ENCODE measurements at places on chromosomes 5 and 9.

- no peak for DNase-seq
Observed at GRCh38 chr9:34983209-34983608, 6.3 kb upstream of the DNAJB5 start.

- no peak for DNase-seq
Observed at GRCh38 chr5:173522518-173522917, 93.9 kb downstream of the BOD1 start.

GRCh38 chr5:107618242-107618641, 52.5 kb downstream of the EFNA5 start:
- DNase-seq: no peak

GRCh38 chr9:20043035-20043434, 254.2 kb upstream of the SLC24A2 start:
- no peak for DNase-seq

- DNase-seq: no peak
Observed at GRCh38 chr9:8649160-8649559, 849.6 kb upstream of the DMAC1 start.

- no peak for DNase-seq
Observed at GRCh38 chr9:127308652-127309434, 44.3 kb downstream of the GARNL3 start.

DNA sequence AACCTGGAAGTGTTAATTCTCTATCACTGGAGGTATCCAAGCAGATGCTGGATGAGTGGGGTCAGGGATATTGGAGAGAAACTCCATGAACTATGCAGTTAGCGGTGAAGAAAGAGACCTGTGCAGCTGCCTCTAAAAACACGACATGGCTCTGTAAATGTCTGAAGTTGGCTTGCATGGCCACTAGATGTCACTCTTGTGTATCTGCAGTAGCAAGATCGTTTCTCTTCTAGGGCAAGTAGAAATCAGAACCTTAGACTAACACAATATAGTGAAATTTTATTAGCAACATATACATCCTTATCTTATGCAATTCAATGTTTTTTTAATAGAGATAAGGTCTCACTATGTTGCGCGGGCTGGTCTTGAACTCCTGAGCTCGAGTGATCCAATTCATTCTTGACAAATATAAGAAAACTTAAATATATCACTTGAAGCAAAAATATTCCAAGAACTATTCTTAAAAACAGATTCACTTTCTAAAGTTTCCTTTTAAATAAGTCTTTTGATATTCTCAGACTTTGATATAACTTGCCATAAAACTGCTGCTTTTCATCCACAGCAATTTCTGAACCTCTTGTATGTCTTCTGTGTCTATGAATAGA, 2.9 kb downstream of the OR2S2 start:
- DNase-seq: peak; percentile 33

DNA sequence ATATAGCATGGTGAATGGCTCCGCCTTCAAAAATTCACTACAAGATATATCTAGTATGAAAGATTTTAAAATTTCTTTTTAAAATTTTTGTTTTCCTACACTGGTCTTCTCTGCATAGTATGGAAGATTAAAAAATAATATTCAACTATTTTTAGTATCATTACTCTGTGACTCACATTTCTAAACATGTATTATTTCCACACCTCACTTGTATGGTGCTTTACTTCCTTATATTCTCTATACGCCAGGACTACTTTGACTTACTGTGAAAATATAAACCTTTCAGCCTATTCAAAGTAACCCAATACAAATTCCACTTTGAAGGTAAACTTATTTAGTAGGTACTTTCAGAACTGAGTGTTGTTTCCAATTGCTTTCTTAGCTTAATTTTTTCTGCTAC, 26.8 kb upstream of the TXNDC8 start:
- no peak for DNase-seq

GRCh38 chr5:157976429-157976828, 117.5 kb upstream of the CLINT1 start:
- no peak for DNase-seq

DNA sequence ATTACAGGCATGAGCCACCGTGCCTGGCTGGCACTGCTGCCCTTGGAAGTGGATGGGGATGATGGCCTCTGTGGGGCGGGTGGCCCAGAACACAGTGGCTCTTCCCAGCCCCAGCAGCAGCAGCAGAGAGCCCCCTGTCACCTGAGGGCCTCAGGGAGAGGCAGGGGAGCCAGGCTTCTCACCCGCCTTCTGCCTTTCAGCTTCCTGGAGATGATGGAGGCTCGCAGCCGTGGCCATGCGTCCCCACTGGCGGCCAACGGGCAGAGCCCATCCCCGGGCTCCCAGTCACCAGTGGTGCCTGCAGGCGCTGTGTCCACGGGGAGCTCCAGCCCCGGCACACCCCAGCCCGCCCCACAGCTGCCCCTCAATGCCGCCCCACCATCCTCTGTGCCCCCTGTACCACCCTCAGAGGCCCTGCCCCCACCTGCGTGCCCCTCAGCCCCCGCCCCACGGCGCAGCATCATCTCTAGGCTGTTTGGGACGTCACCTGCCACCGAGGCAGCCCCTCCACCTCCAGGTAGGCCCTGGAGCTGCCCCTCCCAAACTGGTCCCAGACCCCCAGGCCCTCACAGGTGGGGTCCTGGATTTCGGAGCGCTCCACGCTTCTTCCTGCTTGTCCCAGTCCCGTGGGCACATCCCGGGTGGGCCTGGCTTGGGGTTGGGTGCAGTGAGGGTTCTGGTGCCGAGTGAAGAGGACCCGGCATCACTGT, 5.0 kb upstream of the AJM1 start:
- no peak for DNase-seq

- DNase-seq: no peak
Observed at GRCh38 chr5:77847129-77847460, 71.0 kb upstream of the TBCA start.

- no peak for DNase-seq
Observed at GRCh38 chr5:135713161-135713915, 121.1 kb upstream of the SLC25A48 start.

DNA sequence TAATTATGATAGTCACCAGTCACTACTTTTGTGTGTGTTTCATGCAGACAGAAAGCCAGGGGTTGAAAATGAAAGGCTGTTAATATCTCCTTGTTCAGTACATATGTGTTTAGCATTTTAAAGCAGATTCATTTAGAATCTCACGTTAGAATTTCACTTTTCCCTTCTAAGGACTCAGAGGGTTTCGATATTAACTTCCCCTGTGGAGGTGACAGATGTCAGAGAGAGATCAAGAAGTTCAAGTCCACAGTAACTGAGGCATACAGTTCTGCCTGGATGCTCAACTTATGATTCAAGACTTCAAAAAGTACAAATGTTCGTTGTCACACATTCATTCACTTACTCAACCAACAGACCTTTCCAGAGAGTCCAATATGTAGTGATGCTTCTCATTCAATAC, 251.1 kb downstream of the EBF1 start:
- no peak for DNase-seq

DNA sequence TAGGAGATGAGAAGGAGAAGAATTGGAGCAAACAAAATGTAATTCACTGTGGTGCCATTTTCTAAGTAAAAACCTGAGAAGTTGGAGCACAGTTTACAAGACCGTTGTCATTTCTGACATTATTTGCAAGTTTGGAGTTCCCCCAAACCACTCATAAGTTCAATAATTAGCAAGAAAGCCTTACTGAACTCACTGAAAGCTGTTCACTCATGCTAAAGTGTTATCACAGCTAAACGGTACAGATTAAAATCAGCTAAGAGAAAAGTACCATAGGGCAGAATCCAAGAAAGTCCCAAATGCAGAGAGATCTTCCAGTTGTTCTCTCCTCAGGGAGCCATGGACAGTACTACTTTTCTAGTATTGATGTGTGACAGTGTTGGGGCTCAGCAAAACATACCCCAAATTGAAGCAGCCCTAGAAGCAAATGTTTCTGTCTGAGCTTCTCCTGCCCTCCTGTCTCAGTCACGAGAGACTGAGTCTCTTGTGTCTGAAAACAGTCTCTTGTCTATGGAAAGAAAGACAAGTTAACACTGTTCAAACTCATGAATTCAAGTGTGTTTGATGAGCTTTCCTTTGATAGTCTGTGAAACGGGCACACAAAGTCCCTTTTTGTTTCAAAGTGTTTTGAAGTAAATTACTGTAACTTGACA, 221.2 kb downstream of the GABRG2 start:
- no peak for DNase-seq

GRCh38 chr9:120885958-120886357, 9.0 kb upstream of the PHF19 start:
- DNase-seq: no peak

DNA sequence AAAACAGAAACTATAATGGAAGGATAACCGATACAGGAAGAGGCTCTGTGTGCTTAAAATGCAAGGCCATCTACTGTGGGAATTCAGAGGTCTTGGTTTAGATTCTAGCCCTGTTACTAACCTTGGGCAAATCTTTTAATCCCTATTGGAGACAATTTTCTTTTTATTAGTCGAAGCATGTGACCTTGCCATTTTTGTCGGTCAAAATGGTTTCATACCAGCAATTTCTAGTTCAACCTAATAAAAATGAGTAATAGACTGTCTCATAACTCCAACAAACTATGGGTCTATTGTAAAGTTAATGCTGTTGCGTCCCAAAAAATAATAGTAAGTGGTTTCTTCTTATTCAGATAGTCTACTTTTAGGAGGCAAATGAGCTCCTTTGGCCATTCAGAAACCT, 38.4 kb downstream of the PRR16 start:
- DNase-seq: no peak

DNA sequence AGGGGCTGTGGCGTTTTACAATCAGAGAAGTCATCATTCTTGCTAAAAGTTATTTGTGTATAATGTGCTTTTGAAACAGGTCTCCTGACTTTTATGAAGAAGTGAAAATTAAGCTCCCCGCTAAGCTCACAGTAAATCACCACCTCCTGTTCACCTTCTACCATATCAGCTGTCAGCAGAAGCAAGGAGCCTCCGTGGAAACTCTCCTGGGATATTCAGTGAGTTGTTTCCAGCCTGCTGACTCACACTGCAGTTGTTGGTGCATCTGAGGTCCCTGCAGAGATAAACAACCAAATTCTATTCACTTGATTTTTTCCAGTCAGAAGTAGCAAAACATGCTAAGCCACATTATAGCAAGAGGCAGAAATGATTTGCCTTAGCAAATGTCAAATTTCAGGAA, 156.7 kb downstream of the DOCK8 start:
- DNase-seq: no peak

DNA sequence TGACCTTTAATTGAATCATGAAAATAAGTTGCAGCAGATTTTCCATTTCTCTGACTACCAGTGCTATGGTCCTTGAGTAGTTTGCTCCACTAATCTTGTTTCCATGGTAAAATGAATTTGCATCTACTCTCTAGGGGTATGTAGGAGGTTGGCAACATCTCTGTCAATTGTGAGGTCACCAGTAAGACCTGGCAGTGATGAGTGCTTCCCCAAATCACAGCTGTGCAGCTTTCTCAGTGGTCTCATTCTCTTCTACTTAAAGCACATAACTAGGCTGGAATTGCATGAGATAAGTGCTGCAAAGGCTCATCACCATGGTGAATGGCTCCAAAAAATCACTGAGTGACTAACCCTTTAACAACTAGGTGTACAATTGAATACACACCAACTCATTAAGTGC, 36.3 kb downstream of the ADAMTS19 start:
- no peak for DNase-seq

- DNase-seq: no peak
Observed at GRCh38 chr9:34989946-34990635, 546 bp downstream of the DNAJB5 start.

GRCh38 chr5:87048156-87048555, 219.5 kb upstream of the RASA1 start:
- DNase-seq: no peak

GRCh38 chr9:68672215-68672614, 32.8 kb upstream of the PIP5K1B start:
- DNase-seq: no peak

DNA sequence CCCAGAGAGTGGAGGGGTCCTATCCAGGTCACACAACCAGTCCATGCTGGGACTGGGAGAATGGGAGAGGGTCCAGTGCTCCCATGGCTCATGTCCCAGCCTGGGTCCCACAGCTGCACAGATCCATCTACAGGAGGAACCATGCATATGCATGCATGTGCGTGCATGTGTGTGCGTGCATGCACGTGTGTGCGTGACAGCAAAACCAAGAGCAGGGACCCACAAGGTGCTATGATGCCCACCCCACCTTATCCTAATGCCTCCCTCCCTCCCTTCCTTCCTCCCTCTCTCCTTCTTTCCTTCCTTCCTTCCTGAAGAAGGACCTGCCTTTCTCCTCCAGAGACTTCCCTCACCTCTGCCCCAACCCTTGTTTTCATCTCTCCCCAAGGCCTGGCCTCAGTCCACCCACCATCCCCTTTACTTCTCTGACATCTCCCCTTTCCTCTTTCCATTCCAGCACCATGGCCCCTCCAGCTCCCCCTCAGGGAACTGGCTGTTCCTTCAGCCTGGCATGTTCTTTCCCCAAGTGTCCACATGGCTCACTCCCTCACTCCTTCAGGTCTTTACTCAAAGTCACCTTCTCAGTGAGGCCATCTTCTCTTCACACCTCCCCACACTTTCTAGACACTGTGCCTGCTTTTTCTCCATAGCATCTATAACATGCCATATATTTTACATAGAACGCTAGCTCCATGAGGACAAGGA, 21.8 kb downstream of the AQP7 start:
- no peak for DNase-seq

DNA sequence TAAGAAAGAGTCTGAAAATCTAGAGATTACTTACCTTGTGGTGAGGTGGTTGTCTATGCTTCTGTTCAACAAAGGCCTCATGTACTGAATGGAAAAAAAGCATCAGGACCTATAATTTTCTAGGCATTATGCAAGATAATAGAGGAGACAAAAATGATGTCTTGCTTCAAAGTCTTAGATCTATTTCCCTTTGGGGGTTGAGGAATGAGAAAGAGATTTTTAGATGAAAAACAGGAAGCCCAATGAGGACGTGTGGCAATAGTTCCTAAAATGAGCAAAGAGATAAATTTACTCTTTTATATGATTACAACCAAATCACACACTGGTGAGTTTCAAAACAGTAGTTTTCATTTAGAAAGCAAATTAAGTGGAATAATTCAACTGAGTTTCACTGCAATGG, 99.5 kb downstream of the GHR start:
- no peak for DNase-seq

GRCh38 chr5:105849701-105850100, 1821.0 kb downstream of the EFNA5 start:
- DNase-seq: no peak

- DNase-seq: no peak
Observed at GRCh38 chr9:35414889-35415288, 75.0 kb upstream of the RUSC2 start.

- DNase-seq: no peak
Observed at GRCh38 chr5:51201024-51201423, 182.2 kb upstream of the ISL1 start.

DNA sequence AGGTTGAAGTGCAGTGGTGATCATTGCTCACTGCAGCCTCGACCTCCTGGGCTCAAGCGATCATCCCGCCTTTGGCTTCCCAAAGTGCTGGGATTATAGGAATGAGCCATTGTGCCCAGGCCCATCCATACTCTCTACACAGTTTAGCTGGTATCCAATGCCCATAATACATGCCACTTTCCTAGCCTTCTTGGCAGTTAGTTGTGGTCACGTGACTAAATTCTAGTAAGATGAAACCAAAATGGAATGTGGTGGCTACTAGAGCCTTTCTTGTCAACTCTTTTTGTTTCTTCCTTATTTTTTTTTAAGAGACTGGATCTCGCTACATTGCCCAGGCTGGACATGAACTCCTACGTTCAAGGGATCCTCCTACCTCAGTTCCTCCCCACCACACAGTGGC, 15.3 kb upstream of the KIF27 start:
- no peak for DNase-seq

Measured in effector memory CD4-positive, alpha-beta T cell (primary cell).